ENCODE measurements at places on chromosomes 12 and 14.

GRCh38 chr12:98379106-98379505 is 136.3 kb upstream of the TMPO start:
- no peak for DNase-seq

DNA sequence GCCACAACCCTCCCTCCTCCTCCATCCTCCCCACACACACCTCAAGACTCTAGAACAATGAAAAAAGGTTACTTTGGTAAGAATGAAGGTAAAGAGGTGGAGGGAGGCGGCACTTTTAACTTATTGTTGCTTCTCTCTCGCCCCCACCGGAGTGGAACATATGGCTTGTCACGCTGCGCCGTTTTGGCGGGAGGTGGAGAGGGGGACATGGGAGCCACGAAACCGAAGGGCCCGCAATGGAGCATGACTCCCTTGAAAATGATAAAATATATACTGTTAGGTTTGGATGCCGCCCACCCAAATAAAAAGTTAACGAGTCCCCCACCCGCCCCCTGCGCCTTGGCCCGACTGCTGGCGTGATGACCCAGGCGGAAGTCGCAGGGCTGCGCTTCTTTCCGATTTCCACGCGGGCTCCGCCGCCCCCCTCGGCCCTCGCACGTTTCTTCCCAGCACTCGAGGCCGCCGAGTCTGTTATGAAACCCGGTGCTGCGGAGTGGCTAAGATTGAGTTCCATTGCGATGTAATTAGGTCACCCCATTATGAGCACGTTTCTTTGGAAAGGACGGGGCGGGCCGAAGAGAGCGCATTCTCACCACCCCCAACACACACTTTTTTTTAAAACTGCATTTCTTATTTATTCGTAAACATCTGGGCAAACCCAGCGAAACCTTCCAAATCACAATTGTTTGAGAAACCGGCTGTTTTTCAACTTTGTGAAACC is 1.4 kb upstream of the ZFP36L1 start:
- DNase-seq = peak; percentile 88

DNA sequence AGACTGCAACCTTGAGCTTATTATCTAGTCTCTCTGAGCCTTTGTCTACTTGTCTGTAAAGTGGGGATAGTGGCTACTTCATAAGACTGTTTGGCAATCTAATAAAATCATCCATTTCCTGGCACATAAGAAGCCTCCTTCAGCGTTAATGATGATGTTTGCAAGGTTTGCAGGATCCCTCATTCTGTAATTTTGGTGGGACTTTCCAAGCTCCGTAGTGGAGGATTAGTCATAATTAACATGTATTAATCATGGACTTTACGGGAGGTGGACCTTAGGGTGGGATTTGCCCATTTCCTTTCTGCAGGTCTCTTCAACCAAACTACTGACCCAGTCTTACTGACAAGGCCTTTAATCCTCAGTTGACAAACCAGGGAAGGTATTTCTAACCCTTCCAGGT is 66.2 kb downstream of the NTF3 start:
- DNase-seq = no peak

GRCh38 chr12:23704992-23705943 is 244.2 kb downstream of the SOX5 start:
- DNase-seq = no peak

GRCh38 chr14:100317912-100318808 is 5.0 kb upstream of the SLC25A47 start:
- peak; percentile 64 for DNase-seq

- DNase-seq = no peak
Measured at GRCh38 chr12:119681728-119682638, 14.1 kb downstream of the PRKAB1 start.

DNA sequence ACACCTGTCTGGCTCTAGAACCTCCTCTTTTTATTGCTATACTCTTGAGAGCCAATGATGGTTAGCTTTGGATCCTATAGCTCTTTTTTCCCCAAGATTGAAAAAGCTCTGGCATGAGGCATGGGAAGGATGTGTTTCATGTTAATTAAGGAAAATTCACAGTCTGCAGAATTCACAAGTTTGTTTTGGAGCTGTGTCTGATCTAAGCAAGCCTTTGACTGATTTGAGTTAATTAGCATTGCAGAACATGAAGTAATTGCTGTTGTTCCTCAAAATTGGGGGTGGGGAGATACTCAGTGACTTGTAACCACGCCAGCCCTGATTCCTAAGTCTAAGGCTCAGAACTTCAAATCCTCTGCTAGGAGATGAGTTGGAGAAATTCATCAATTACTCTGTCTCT is 205.0 kb downstream of the SUDS3 start:
- no peak for DNase-seq

- no peak for DNase-seq
Measured at GRCh38 chr14:59213368-59214315, 25.2 kb downstream of the DAAM1 start.

DNA sequence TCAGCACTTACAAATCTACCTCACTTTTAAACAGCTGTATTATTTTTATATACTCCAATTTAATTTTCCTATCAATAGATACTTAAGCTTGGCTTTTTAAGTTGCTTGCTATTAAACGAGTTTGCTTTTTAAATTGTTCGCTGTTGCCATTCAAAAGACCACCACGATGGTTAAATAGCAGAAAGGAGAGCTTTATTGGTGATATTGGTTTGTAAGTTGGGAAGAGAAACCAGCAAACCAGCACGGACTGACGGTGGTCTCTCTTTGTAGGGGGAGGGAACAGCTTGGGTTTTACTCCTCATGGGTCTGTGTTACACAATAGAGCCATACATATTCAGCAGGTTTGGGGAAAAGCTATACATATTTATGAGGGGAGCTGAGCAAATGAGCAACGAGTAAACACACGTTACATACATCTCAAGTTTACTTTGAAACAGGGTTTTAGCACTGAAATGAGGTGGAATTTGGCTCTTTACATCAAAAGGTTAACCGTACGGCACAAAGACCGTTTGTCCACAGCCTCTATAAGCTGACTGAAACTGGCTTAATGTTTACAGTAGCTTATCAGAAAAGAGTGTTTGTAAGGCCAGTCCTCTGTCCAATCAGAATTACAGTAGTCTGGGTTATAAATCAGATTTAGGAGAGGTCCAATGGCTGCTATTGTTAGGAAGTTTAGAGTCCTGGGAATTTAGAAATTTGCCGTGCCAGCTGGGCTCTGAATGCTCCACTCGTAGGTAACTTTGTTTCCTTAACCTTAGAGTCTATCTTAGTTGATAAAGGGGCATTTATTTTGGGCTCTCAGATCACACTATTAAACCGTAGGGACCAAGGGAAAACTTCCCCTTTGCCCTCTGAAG is 69.7 kb upstream of the DHRS4 start:
- DNase-seq = no peak

GRCh38 chr12:91380631-91381030 is 198.0 kb upstream of the DCN start:
- DNase-seq = no peak

DNA sequence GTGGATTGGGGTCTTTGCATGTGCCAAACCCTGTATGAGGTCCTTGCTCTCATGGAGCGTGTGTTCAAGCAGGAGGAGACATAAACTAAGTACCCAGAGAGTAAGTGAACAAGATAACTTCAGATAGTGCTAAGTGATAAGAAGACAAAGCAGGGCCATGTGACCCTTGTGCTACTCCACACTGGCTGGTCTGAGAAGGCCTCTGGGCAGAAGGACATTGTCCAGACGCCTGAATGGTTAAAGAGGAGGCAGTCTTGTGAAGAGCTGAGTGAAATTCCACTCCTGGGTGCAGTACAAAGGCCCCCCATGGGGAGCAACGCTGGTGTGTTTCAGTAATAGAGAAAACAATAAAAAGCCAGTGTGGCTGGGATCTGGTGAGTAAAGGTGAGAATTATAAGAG is 93.3 kb upstream of the RIC8B start:
- DNase-seq = no peak

- no peak for DNase-seq
Measured at GRCh38 chr14:29853272-29853671, 74.4 kb downstream of the PRKD1 start.

DNA sequence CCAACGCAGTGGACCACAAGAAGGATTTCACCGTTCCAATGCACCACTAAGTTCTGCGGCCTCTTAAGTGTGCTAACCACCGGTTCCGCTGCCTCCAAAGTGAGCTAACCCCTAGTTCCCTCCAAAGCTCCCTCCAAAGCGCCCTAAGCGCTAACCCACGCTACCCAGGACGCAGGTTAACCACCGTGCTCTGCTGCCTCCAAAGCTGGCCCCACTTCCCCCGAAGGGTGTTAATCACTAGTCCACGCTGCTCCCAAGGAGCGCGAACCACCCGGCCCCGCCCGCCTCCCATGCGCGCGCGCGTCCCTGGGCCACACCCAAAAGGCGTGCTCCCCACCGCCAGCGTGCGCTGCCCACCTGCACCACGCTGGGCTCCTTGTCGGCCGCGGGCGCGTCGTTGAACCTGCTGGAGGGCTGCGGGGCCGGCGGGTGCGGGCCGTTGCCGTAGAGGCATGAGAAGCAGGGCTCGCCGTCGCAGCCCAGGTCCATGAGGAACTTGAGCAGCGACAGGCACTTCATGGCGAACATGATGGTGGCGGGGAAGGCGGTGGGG is 11.7 kb downstream of the FAM181A start:
- DNase-seq = no peak

DNA sequence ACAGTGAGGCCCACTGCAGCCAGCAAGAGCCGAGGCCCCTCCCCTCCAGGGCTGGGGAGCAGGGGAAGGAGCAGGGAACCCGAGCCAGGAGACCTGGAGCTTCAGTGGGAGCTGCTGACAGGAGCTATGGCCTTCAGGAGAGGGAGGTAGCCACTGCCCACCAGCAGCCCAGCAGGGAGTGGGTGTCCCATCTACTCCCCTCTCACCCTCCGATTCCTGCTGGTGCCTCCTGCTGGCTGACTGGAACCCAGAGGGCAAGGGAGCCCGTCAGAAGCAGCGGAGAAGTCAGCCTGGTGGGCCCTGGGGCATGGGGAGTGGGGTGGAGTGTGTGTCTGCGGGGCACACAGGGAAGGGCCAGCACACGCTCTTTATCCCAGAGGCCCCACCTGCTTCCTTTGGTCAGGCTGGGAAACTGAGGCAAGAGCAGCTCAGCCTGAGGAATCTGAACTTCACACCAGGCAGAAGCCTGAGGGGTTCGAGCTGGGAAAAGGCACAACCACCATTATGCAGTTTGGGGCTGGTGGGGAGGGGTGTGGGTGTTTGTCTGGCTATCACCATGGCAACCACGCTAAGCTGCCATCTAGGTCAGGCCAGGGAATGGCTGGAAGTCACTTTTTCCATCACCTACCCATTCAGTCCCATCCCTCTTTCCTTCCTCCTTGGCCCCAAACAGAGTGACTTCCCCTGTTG is 36.8 kb upstream of the PLEKHG6 start:
- no peak for DNase-seq

DNA sequence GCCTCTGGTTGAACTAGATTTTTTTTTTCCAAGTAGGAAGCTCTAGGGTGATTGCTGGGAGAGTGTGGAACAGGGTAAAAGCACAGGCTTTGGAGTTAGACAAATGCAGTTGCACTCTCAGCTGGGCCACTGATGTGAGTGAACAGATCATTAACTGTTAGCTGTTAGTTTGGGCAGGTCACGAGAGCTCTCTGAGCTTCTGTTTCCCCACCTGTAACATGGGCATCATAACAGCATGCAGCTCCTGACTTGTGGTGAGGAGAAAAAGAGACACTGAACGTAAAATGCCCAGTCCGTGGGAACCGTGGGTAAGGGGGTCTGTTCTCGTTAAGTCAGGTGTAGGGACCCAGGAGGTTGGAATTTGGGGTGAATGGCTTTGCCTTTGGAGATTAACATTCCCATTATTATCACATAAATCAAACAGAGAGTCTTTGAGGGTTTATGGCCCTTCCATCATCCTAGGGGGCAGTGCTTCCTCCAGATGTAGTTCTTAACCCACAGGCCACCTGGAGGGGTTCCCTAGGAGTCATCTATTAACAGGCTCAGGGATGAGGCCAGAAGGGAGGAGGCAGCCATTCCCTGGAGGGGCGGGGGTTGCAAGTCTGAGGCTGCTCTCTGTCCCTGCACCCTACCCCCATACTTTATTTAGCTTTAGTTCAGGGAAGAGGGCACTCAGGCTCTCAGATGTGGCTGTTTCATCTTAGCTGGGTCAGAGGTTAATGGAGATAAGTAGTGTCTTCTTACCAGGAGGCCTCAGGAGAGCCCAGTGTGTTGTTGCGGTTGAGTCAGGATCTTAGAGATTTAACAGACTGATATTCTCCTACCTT is 135.2 kb downstream of the DACT1 start:
- DNase-seq = no peak

DNA sequence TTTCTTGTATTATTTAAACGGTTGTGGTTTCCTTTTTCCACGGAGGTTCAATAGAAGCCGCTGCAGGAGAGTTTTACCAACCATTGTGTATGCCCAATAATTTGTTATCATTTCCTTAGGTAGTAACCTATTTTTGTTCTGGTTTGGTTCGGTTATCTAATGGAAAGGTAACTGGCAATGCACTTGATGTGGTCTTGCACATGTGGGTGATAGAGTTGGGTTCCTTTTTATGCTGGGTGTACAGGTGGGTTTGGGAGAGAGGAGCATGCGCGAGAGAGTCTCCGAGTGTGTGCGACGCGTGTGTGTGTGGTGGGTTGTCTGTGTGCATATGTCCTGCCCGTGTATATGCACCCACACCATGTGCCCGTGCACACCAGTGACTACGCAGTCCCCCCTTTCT is 102.7 kb upstream of the FKBP4 start:
- DNase-seq = no peak

DNA sequence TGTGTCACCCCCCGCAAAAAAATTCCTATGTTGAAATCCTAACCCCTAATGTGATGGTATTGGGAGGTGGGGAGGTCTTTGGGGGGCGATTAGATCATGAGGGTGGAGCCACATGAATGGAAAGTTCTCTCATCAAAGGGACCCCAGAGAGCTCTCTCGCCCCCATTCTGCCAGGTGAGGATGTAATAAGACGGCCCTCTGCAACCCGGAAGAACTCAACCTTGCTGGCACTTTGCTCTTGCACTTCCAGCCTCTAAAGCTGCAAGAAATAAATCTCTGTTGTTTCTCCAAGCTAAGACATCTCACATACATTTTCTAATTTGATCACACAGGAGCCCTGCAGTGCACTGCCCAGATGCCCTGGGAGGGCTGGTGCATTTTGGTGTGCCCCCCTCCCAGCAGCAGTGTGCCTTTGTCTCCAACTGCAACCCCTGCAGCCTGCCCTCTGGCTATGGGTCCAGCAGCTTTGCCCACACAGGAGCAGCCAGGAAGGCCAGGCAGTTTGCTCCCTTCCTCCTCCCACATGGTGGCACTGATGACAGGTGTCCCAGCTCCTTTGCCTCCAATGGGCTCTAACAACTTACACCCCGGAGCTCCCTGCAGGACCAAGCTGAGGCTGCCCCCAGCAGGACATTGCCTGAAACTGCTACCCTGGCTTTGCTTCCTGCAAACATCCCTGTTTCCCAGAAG is 59.3 kb downstream of the C14orf132 start:
- no peak for DNase-seq

GRCh38 chr12:123043536-123044001 is 63.1 kb downstream of the ARL6IP4 start:
- peak; percentile 43 for DNase-seq

- no peak for DNase-seq
Measured at GRCh38 chr14:50501642-50502041, 30.7 kb downstream of the MAP4K5 start.
